ENCODE measurements at places on chromosomes 6 and 20.
A peak's percentile ranks its signal among the peaks of the same experiment; 100 is the strongest.

- DNase-seq: no peak
Measured at GRCh38 chr20:2578475-2579192, 42.3 kb downstream of the TMC2 start.

GRCh38 chr6:139521338-139521737, 146.9 kb upstream of the CITED2 start:
- no peak for DNase-seq

GRCh38 chr20:53957451-53958172, 112.8 kb downstream of the BCAS1 start:
- DNase-seq: peak; percentile 96

DNA sequence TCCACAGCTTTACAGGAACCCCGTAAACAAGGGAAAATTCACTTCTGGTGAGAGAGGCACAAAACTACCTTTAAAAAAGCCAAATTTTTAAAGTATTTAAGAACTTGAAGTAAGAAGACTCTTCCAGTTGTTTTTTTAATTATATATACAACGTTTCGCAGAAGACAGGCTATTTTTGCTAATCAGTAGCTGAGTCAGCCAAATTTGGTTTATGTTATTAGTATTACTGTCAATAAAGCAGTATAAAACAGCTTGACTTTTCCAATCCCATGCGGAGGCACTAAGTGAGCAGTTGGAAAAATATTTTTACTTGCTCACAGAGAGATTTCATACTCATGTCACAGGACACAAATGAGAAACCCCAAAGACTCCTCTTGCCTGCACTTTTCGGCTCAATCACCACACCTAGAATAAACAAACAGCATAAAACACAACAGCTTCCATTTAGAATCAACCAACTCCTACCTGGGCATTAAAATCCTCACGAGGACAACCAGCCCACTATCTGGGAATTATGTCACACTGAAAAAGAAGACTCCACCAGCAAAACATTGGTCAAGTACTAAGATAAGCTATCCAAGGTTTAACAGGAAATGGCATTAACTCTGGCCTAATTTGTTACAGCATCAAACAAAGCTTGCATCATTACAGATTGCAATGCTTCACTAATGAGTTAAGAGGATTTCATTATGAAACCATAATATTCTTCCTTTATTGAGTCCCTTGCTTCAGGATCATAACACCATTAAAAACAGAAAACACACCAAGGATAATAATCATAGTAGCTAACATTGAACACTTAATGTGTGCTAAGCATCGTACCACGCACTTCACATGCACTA, 26.3 kb downstream of the ELOVL5 start:
- DNase-seq: peak; percentile 43

DNA sequence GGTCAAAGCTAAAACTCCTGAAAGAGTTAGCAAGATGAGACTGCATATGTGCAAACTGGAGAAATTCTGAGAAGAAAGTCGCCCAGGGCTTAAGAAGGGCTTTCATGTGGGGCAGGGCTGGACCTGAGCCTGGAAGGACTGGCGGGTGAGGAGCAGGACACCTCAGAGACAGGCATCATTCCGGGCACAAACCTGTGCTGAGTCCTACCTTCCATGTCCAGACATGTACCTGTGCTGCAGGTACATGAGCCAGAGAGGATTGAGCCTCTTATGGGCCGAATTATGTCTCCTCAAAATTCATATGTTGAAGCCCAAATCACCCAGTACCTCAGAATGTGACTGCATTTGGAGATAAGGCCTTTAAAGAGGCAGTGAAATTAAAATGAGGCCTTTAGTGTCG, 171.0 kb downstream of the QRSL1 start:
- DNase-seq: no peak

- peak; percentile 93 for DNase-seq
Measured at GRCh38 chr6:25660512-25660911, 8.5 kb downstream of the SCGN start.

DNA sequence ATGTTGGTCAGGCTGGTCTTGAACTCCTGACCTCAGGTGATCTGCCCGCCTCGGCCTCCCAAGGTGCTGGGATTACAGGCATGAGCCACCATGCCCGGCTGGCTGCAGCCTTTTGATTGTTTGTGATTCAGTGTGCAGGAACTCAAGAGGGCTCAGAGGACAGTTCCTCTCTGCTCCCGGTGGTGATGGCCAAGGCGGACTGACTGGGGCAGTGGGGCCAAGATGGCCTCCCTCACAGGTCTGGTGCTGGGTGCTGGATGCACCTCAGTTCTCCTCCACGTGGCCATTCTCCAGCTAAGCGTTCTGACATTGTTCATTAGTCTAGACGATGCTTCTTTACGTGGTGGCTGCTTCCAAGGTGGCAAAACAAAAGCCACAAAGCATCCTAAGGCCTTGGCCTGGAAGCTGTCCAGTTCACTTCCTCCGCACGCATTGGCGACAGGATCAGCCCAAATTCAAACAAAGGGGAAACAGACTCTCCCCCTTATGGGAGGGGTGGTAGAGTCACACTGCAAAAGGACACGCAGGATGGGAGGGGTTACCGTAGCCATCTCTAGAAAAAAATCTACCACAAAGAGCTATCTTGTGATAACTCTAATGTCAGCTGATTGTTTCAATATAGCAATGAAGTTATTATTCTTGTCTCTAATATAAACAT, 146.9 kb downstream of the FOXC1 start:
- DNase-seq: no peak

DNA sequence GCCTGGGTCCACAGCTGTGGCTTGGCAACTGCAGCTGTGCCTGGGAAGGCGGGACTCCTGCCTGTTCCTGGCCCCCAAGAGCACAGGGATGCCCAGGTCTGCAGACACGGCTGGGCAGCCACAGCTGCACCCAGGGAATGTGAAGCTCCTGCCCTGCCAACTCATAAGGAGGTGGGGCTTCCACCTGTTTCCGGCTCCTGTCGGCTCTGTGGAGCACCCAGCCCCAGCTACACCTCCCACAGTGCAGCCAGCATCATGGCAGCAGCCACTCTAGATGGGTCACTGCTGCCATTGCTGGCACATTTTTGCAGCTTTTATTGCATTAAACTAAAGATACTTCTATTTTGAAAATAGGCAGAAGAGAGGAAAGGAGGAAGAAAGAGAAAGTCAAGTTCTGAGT, 207.9 kb downstream of the SAMD5 start:
- no peak for DNase-seq

GRCh38 chr6:135594000-135594399, 96.5 kb upstream of the AHI1 start:
- no peak for DNase-seq

DNA sequence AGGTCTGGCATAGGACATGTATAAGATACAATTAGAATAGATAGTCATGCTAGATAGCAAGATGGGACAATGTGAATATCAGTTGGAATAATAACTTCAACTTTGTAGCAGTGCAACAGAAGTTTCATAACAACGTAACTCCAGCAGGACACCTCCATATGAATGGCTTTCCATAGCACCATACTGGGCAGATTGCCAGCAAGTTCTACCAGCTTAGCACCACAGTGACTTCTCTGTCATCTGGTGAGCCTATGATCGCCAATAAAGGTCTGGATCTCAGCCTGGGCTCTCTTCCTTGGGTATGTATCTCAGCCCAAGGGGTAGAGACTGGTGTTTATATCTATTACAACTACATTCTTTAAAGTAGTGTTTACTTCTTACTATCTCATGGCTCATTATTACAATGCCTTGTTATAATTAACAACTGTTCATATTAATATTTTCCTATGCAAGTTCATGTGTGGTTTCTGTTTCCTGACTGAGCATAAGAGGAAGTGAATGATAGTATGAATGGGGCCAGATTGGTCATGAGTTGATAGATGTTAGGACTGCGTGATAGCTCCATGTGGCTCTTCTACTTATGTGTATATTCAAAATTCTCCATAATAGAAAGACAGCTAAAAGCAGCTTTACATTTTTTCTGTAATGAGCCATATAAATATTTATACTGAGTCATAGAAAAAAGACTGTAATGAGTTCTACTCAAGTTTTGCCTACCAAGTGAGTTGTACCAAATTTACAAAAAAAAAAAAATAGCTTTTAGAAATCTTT, 22.9 kb downstream of the HTR1B start:
- no peak for DNase-seq

- DNase-seq: no peak
Measured at GRCh38 chr6:106413016-106413415, 52.5 kb downstream of the CRYBG1 start.

DNA sequence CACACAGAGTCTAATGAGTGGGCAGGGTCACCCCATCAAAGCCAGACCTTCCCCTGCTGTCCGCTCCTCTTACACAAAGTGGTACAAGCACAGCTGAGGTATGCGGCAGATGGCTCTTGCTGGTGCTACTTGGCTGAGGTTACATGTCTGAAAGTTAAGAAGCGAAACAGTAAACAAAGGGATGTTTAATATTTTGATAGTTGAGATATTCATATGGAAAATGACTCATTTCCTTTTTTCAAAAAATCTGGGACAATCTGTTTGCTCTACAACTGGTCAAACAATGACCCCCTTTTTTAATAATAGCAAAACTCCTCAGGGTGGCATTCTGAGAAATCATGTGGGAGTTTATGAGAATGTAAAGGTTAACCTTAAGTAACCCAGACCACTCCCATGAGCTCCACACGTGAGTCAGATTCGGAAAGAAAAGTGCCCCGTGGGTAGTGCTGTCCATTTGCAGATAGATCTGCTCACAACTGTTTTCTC, 245.3 kb downstream of the TBXT start:
- DNase-seq: no peak

DNA sequence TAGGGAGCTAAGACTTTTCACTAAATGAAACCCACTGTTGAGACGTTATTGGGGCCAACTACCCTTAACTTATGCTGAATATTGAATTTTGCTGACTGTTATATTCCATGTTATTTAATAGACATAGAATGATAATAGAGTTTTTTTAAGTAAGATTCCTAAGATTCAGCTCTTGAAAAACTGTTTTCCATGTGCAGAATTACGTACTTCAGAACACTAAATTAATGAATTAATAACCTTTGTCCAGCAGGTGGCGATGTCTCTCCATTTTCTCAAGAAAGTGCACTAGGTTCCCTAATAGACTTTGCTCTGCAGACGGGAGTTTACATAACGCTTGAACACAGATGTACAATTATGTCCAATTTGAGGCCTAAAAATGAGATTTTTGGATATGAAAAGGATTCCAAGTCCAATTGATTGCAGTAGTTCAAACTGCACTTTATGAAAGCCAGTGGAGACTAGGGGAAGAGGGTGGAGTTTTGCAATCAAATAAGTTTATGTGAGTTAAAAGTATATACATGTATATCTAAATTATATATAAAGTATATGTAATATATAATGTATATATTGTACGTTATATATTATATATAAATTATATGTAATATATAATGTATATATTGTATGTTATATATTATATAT, 282.1 kb downstream of the UST start:
- peak; percentile 95 for DNase-seq

DNA sequence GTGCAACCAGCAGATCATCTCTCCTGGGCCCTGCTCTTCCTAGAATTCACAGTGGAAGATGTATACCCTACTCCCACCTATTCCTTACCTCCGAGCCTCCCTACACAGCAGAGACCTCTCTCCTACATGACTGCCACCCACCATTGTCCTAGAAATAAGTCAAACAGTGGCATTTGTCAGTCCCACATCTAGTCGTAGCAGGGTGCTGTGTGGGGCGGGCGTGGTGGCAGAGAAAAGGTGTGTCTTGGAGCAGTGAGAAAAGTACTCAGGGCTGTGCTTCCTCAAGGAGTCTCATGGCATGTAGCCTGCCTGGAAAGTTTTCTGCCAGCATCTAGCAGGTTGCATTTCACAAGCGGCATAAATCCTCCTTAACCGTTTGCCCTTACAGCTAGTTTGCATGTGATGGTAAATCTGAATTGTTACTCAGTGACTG, 59.4 kb upstream of the PTGIS start:
- DNase-seq: no peak

- no peak for DNase-seq
Measured at GRCh38 chr6:1296542-1296941, 15.4 kb upstream of the FOXQ1 start.

DNA sequence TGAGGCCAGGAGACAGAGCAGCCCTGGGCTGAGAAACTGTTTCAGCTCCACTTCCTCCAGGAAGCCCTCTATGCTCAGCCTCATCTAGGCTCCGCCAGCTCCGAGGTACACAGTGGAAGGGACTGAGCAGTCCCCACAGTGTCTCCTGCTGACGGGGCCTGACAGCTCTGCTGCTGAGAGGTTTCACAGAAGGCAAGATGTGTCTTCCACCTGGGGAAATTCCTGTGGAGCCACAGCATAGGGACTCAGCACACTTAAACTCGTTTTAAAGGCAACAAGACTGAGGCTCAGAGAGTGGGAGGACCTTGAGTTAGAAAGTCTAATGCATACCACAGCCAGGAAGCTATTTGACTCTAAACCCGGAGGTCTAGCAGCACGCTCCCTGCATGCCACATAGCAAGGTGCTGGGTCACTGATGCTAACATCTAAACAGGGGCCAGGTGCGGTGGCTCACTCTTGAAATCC, 6.8 kb downstream of the ADA start:
- DNase-seq: no peak

DNA sequence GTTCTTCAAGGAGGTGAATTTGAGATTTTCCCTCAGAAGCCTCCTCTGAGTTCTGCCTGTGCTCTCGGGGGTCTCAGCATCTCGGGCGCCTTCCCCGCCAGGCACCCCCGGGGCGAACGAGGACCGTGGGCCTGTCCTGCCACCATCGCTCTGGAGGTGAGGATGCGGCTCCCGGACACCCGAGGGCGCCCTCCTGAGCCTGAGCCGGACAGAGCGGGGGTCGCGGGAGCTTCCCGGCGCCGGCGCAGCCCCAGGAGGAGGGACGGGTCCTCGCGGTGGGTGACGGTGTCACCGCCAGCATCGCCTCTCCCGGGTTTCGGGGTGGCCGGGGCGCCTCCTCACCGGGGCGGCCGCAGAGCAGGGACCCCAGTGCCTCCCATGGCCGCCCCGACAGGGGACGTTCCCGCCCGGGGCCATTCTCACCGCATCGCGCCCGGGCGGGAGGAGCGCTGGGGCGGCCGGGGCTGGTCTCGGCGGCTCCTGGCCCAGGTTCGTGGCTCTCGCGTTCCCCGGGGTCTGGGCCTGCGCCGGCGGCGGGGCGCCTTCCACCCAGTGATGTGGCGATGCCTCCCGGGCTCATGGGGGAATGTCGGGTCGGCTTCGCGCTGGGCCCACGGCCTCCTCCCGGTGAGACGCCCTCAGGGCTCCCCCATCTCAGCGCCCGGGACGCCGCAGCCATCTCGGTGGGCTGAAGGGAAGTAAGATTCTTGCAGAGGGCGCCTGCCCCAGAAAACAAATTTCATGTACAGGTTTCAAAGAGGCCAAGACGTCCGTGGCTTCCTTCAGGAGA, 210.5 kb downstream of the ERMARD start:
- DNase-seq: no peak

DNA sequence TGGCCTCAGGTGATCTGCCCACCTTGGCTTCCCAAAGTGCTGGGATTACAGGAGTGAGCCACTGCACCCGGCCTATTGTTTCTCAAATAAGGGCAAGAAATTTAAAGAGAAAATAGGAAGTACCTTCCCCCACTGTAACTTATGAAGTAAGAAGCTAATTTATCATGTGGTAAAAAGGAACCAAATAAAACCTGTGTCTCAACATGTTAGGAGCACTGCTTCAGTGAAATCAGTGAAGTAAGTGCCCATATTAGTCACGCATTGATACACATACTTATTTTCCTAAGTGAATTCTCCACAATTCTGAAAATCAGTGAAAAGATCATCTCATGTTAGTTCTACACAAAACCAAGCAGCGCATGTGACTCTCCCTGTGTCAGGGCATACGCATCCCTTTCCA, 14.2 kb upstream of the LPA start:
- DNase-seq: no peak

GRCh38 chr6:20366082-20366830, 35.4 kb upstream of the E2F3 start:
- DNase-seq: no peak

- no peak for DNase-seq
Measured at GRCh38 chr20:38132910-38133501, 32.1 kb downstream of the TGM2 start.

GRCh38 chr20:4342609-4343008, 327.3 kb upstream of the RNF24 start:
- no peak for DNase-seq
